ENCODE measurements at places on chromosomes 2 and 18.

DNA sequence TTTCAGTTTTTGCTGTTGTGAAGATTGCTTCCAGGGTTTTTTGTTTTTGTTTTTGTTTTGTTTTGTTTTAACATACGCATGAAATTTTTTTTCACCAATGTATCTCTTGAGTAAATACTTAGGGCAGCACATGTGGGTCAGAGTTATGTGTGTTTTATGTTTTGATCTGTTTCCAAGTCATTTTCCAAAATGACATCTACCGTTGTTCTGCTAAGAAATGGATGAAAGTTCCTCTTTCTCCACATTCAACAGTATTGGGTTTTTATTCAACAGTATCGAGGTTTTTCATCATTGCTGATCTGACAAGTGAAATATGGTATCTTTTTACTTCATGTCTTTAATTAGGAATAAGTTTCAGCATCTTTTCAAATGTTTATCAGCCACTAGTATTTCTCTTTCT is 16.7 kb downstream of the RNF144A start:
- DNase-seq, result no peak

DNA sequence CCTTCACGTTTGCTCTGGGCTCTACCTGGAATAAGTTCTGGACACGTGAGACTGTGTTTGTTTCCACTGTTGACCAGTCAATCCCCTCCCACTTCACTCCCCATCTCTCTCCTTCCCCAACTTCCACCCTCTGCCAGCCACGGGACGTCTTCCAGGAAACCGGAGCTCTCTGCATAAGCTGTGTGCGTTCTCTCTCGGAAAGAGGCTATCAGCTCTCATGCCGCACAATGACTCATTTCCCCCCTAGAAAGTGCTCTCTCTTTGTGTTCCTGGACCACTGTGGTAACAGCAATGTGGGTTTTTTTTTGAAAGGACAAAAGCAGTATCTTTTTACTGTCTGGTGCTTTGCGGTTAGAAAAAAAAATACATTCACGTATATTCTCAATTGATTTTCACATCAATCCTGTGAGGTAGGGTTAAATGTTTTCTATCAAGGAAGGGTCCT is 10.2 kb downstream of the PROKR1 start:
- no peak for DNase-seq

- no peak for DNase-seq
Measured at GRCh38 chr2:163859951-163860350, 124.1 kb upstream of the FIGN start.

DNA sequence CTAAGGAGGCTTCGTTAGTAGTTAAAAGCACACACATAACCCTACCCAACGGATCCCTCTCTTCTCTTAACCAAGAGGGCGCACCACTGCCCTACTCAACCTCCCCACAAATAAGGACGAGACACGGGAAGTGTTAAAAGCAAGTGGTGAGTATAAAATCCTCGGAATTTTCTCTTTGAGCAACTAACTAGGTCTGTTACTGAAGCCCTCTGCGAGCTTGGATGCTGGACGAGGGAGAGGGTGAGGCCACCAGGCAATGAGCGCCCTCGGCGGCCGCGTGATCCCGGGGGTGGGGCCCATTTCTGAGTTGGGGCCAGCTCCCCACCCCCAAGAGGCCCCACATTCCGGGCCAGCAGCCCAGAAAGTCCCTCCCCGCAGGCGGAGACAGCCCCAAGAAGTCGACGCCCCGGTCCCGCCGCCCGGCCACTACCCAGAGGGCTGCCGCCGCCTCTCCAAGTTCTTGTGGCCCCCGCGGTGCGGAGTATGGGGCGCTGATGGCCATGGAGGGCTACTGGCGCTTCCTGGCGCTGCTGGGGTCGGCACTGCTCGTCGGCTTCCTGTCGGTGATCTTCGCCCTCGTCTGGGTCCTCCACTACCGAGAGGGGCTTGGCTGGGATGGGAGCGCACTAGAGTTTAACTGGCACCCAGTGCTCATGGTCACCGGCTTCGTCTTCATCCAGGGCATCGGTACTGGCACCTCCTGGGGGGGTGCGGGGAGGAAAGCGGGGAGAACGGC is at the start of gene CYBRD1:
Gene CYBRD1, plus strand, starts transcription at position 423 of the 736 bp plus-strand sequence. Its CDS starts 72 bp downstream, at position 495.
- peak; percentile 11 for DNase-seq

DNA sequence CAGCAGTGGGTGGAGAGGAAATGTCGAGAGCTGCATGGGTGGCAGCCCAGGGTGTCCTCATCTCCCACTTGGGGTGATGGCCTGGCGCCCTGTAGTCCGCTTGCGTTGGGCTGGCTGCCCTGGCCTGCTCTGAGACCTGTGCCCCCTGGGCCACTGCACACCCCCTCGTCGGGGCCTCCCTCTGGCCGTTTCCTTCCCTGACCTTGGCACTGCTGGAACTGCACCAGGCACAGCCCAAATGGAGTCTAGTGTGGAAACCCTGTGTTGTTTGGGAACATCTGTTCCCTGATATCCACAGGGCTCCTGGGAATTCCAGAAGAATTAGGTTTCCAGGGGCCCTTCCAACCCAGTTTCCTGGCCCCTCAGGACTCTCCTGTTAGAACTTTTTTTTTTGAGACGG is 13.9 kb downstream of the EFHD1 start:
- DNase-seq, result no peak

- no peak for DNase-seq
Measured at GRCh38 chr2:127107622-127107999, 657 bp upstream of the BIN1 start.

DNA sequence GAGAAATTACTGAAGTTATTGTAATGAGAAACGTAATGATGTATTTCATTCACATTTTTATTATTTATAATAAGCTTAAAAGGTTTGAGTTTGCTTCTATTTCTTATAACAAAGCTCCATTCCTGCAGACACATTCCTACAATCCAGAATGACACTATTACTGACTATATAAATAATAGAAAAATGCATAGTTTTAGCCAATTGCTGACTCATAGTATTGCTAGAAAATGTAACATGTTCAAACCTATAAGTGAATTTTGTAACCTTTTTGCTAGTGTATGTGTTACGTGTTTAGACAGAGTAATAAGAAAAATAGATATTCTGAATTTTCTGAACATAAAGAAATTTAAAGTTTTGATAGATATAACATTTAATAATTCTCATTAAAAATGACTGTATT is 9.3 kb upstream of the VWC2L start:
- no peak for DNase-seq

GRCh38 chr2:190948671-190949070 is 65.3 kb downstream of the STAT1 start:
- DNase-seq, result no peak

DNA sequence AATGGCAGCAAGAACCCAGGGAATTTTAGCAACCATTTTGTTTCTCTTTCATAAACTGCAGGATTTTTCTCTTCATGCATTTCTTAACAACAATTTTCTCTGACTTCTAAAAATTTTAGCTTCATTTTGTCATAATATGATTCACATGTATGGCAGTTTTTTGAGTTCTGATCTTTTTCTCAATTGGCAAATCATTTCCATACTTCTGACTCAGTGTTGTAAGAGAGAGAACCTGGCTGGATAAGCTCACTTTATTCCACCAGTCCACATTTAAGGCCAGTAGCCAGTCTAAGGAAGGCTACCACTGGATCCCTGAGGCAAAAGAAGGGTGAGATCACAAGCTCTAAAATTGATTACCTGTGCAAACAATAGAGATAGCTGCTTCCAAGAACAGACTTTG is 42.8 kb upstream of the COL3A1 start:
- no peak for DNase-seq

Measured in esophagus squamous epithelium (tissue), 5 donors.